Activated T-cell treated with anti-CD3 and anti-CD28 coated beads for 24 hours (primary cell): ENCODE measurements at places on chromosomes 7 and 10.

DNA sequence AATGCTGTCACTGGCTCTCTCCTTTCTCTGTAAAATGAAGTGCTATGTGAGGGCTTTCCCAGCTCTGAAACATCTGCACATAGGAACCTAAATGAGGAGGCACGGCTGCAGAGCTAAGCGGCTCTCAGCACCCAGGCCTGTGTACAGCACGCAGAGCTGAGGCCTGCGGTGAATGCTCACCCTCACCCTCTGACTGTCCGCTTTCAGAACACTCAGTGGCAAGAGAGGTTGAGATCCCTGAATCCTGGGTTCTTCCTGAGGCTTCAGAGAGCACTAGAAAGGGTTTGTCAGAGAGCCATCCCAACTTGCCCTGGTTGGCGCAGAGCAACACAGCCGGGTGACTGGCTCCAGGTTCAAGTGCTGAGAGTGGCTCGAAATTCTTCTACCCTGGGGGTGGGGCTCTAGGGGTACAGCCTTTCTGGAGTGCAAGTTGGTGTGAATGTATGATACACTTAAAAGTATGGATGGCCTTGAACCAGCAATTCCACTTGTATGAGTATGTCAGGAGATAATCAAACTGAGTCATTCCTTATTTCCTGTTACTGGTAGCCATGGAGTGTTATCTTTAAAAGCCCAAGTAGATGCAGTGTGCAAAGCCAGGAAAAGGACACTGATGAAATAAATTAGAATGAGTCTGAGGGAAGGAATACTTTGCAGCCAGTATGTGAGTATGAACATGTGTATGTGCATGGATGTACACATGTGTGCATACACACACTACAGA, 1.7 kb upstream of the CCDC201 start:
- DNase-seq, result no peak

DNA sequence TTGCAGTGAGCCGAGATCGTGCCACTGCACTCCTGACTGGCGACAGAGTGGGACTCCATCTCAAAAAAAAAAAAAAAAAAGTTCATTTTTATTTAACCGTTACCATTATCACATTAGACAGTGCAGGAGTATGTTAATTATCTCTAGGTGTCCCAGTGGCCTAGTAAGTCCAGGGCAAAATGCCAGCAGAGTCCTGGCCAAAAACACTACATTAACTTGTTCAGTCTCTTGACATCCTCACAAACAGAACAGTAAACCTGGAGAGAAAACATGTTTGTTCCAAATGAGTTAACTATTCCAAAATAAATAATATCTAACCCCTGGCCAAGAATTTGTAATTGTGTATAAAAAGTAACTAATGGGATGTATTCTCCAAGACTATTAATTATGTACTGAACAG, 43.2 kb downstream of the PTPRZ1 start:
- DNase-seq, result no peak

- DNase-seq, result no peak
Measured at GRCh38 chr10:28492116-28492920, 40.6 kb upstream of the WAC start.

GRCh38 chr7:124989911-124990310, 60.3 kb upstream of the POT1 start:
- DNase-seq, result no peak

DNA sequence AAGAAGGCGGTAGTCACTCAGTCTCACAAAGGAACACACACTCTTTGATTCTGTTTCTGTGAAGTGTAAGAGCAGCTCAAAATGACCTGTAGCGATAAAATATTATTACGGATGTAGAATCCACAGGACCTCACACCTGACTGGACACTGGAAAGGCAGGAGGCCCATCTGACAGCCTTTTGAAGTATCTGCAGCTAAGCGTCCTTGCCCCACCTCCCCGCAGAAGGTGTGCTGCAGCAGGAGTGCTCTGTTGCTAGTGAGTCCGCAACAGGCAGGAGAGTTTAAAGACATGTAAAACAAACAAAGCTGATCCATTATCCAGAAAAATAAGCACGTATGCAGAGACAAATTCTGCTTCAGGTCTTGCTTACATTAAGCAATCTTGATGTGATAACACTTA, 355.5 kb downstream of the GPR158 start:
- no peak for DNase-seq

- DNase-seq, result no peak
Measured at GRCh38 chr7:95476072-95476847, 9.5 kb upstream of the ASB4 start.

GRCh38 chr10:69068549-69068948, 19.4 kb upstream of the SRGN start:
- DNase-seq, result no peak
